ENCODE measurements at places on chromosomes 7 and 10.

DNA sequence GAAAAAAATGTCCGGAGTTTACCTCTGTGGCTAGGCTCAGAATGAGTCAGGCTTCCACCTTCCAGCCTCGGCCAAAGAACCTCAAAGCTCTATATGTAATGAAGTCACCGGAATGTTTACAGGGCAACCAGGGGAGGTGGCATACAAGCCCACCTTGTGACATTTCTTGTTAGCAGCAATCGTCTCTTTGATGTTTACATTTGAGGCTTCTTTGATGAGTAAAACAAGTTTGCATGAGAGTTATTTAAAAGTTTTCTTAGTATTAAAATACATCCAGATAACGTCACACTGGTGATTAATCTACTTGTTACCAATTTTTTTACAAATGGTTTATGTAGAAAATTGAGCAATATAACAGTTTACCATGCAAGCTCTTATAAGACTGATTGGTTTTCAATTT is 133.1 kb upstream of the ADAM12 start:
- no peak for DNase-seq

DNA sequence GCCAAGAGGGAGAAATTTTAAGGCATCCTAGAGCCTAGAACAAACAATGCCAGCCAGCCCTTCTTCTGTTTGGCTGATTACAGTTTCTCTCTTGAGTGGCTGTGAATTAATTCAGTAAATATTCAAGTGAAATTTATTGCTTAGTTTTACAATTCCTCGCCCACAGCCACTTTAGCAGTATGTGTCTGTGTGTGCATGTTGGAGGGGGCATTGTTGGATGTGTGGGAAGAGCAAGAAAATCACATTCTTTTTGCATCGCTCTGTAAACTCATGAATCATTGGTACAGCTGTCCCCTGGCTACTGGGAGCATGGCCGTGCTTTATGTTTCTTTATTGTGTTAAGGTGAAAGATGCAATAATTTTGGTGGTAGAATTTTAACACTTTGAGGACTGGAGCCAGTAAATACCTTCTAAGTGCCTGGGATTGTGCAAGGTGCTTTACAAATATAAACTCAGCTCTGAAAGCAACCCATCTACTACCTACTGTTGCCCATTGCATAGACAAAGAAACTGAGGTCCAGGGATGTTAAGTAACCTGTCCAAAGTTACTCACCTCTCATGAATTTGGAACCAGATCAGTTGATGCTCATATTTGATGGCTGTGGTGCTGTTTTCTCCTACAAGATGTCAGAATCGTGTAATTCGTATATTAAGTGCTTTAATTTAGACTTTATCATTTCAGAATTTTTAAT is 89.9 kb upstream of the BTBD16 start:
- DNase-seq: peak; percentile 16

DNA sequence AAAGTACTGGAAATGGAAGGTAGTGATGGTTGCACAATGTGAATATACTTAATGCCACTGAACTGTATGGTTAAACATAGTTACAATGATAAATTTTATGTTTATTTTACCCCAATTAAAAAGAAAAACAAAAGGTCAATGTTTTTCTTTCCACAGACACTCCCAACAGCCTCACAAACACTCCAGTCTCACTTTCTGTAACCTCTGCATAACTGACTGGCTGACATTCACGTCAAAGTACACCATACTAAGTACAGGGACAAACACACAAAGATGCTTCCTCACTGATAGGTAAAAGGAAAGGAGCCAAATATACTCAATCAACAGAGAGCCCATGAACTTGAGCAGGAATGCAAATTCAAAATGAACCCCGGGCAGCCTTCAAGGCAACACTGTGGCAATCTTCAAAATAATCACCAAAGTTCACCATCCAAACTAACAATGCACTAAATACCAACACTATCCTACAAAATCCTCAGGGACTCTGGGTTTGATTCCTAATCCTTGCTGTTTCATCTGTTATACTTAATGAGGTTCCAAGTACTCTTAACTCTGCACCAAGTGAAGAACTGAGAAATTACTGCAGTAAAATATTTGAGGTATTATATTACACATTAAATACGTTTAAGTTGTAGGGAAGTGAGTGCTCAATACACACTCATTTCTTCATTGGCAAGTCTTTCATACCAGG is 90.8 kb downstream of the ARMH3 start:
- no peak for DNase-seq

GRCh38 chr7:105636982-105637381 is 55.7 kb upstream of the EFCAB10 start:
- no peak for DNase-seq

DNA sequence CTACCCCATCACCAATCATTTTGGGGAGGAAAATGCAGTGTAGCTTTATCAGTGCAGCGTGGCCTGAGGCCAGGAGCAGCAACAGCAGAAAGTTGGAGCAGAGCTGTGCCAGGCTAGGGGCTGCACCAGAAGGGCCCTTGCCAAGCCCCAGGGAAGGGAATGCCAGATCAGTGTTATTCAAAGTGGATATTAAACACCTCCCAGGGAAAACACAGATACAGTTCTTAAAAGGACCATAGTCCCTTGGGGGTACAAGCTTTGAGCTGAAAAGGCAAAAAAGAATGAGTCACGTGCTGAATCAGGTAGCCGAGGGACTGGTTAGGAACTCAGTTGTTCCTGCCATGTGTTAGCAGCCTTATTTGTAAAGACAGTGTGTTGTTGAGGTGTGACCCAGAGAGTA is 54.0 kb downstream of the GSDME start:
- no peak for DNase-seq

DNA sequence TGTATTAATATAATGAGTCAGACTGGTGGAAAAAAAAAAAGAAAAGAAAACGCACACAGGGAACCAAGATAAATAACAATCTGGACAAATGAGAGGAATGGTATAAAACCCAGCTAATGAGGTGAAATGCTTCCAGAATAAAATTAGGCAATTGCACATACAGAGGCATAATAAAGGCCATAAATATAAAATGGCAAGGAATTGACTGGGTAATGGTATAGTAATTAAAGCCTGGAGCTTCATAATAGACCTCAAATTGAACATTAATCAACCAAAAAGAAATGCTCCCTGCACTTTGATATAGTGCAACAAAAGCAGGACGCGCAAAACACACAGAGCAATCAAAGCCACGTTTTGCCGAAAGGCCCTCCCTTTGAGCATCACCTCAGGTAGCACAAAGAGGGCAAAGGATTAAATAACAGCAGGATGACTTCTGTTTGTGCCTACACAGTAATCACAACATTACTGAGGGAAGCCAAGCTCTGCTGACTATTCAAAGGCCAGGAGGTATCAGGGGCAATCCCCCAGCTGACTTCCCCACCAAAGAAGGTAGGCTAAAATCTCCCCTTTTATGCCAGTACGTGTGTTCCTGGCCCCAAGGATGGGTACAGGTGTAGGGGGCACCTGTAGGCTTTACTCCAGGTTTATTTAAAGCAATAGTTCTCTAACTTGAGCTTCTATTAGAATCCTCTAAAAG is 343.7 kb downstream of the ELMO1 start:
- DNase-seq: no peak

- DNase-seq: no peak
Observed at GRCh38 chr10:93180482-93180931, 106.8 kb downstream of the CYP26A1 start.
